Stimulated activated CD4-positive, alpha-beta T cell treated with anti-CD3 and anti-CD28 coated beads, Interleukin-12 subunit alpha, Interleukin-12 subunit beta, amount 100 ng/mL, for 24 hours (primary cell): ENCODE measurements at places on chromosomes 11 and 22.

GRCh38 chr22:48182031-48182430 lies 1419.6 kb downstream of the TBC1D22A start:
- DNase-seq: no peak

GRCh38 chr11:2796091-2796490 lies 89.5 kb downstream of the CDKN1C start:
- no peak for DNase-seq

- no peak for DNase-seq
Observed at GRCh38 chr11:119403021-119403420, 20.0 kb downstream of the THY1 start.

- no peak for DNase-seq
Observed at GRCh38 chr22:41825376-41825775, 7.5 kb upstream of the SREBF2 start.

- no peak for DNase-seq
Observed at GRCh38 chr11:35951680-35952079, 7.8 kb downstream of the LDLRAD3 start.

- DNase-seq: no peak
Observed at GRCh38 chr11:123409456-123410217, 20.4 kb upstream of the GRAMD1B start.

DNA sequence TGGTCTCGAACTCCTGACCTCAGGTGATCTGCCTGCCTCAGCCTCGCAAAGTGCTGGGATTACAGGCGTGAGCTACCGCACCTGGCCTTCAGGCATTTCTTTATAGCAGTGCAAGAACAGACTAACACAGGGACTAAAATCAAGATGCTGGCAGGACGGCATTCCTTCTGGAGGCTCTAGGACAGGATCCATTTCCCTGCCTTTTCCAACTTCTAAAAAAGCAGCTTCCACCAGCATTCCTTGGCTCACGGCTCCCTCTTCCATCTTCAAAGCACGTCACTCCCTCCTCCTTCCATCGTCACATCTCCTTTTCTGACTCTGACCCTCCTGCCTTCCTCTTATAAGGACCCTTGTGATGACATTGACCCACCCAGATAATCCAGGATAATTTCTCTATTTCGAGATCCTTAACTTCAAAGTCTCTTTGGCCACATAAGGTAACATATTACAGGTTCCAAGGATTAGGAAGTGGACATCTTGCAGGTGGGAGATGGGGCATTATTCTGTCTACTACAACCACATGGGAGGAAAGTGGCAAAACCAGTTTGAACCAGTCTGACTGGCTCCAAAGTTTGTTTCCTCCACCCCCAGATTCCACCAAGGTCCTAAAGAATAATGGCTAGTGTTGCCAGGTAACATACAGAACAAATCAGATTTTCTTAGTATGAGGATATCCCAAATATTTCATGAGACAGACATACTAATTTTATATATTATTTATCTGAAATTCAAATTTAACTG lies 172.5 kb downstream of the MN1 start:
- no peak for DNase-seq

DNA sequence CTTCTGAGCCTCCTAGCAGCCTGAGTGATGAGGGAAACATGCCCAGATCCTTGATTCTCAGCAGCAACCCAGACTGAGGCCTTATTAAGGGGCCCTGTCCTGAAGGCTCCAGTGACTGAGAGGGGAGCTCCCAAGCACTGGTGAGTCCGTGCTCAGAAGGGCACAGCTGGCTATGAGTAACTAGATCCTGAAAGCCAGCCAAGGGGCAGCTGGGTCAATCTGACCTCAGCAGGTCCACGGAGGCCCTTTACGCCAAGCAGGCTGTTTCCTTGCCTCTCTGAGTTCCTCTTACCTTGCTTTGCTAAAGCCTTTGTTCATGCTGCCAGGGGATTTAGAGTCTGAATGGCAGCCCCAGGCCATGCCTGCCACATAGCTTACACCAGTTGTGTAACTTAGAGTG lies 19.3 kb upstream of the MIEF1 start:
- DNase-seq: no peak

- no peak for DNase-seq
Observed at GRCh38 chr11:2950825-2951224, 21.6 kb upstream of the PHLDA2 start.

- no peak for DNase-seq
Observed at GRCh38 chr11:118783724-118784495, 7.1 kb downstream of the DDX6 start.

DNA sequence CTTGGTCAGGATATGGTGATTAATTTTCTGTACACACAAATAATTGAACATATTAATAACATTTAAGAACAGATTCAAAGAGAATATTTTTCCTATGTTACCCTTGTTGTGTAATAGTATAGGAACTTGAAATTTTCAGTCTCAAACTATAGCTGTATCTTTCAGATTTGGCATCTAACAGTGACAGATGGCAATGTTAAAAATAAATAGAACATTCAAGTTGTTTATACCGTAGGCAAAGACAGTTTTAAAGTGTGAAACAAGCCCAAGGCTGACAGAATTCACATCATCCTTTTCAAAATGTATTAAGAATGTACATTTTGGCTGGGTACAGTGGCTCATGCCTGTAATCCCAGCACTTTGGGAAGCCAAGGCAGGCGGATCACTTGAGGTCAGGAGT lies 92.6 kb upstream of the TP53AIP1 start:
- no peak for DNase-seq

- DNase-seq: no peak
Observed at GRCh38 chr11:104092744-104093143, 56.3 kb downstream of the DDI1 start.

DNA sequence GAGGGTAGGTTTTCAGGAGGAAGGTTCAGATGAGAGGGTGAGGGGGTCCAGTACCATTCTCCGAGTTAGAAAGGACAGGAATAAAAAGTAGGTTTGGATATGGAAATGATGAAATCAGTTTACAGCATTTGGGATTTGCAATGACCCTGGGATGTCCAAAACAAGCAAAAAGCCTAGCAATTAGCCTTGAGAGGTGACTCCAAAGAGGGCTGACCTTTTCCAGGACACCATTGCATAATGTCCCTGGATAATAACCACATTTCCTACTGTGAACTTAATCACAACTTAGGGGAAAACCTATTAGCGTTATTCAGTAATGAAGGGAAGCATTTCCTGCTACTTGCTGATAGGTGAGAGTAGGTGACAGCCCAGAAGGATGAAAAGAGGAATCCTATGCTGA lies 101.4 kb upstream of the ARHGAP42 start:
- no peak for DNase-seq

- DNase-seq: no peak
Observed at GRCh38 chr11:637593-638521, 788 bp downstream of the DRD4 start.

GRCh38 chr11:93729129-93729616 lies 12.1 kb downstream of the TAF1D start:
- no peak for DNase-seq
